ENCODE measurements at places on chromosomes 2 and 18.

DNA sequence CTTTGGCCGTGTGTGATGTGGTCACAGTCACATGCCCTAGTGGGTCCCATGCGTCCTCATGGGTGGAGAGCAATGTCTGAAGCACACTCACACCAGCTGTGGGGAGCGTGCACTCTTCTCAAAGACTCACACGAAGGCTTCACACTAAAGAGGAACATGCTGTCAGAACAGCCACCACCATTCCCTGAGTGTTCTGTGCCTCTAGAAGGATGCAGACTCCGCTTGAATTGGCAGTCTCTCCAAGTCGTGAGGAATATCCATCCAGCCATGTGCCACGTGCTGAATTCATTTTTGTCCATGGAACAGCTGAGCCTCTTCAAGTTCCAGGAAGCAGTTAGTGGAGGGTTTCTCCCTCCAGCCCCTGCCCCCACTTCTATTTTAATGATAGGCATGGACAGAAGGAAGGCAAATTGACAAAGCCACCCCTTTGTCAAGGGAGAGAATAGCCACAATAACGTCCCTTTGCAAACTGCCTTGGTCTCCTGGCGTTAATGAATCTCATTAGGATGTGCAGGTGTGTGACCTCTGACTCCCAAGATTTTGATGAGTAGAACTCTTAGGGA lies 464.3 kb upstream of the ID2 start:
- DNase-seq: no peak
- H3K27me3 ChIP-seq: peaks cover 4% of the 10 kb centered on the region
- H3K4me3 ChIP-seq: no peak overlapping the region
- no peaks in the 10 kb centered on the region for H3K36me3 ChIP-seq

- no peak for DNase-seq
- no peak overlapping the region for H3K4me3 ChIP-seq
- H3K27ac ChIP-seq: peak overlapping the region; percentile 51
- peaks cover 21% of the 10 kb centered on the region for H3K36me3 ChIP-seq
Measured at GRCh38 chr18:44795241-44795640, 114.6 kb downstream of the SETBP1 start.

DNA sequence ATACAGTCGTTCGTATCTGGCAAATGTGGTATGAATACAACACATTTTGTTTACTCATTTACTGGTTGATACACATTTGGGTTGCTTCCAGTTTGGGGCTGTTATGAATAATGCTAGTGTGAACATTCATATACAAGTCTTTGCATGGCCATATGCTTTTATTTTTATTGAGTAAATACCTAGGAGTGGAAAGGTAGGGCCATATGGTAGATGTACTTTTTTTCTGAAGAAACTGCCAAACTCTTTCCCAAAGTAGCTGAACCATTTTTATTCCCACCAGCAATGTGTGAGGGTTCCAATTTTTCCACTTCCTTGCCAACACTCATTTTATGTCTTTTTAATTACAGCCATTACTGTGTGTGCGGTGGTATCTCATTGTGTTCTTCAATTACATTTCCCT lies 496.2 kb upstream of the NRXN1 start:
- H3K4me3 ChIP-seq: no peak overlapping the region
- H3K27ac ChIP-seq: no peak overlapping the region
- no peaks in the 10 kb centered on the region for H3K4me1 ChIP-seq
- no peaks in the 10 kb centered on the region for H3K27me3 ChIP-seq
- no peak for DNase-seq
- H3K36me3 ChIP-seq: no peaks in the 10 kb centered on the region

GRCh38 chr2:11663427-11663826 lies 6.6 kb downstream of the NTSR2 start:
- no peak overlapping the region for H3K27ac ChIP-seq
- H3K4me3 ChIP-seq: no peak overlapping the region
- H3K36me3 ChIP-seq: no peaks in the 10 kb centered on the region
- DNase-seq: no peak
- H3K27me3 ChIP-seq: peaks cover 26% of the 10 kb centered on the region

DNA sequence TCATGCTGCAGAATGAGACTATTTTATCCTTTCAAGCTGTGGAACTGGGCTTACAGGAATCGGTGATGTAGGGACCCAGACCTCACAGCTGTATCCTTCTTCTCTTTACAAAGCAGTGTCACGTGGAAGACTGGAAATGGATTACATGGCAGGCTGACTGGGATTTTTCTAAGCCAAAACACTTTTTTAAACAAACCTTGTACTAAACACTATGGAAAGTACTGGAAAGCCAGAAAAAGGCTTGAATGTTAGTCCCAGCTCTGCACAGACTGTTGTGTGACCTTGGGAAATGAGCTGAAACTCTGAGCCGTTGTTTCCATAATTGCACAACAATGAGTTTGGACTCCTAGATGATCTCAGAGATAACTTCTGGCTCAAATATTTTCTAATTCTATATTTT lies 7.6 kb upstream of the ADAM23 start:
- no peaks in the 10 kb centered on the region for H3K4me1 ChIP-seq
- no peak for DNase-seq
- no peaks in the 10 kb centered on the region for H3K36me3 ChIP-seq
- no peak overlapping the region for H3K27ac ChIP-seq
- H3K27me3 ChIP-seq: peaks cover 22% of the 10 kb centered on the region
- H3K4me3 ChIP-seq: no peak overlapping the region
